ENCODE measurements at places on chromosomes 4 and X. TPM values are rescaled to one million over a fixed set of nuclear protein-coding genes. Genes with fewer than 3 reads are reported as not detected.

Gene CXCR3
- total RNA-seq = not detected

Gene NAA11
- not detected for total RNA-seq

Gene ARSD
- 11.9 TPM for total RNA-seq

Gene ZNF141
- total RNA-seq = 1.9 TPM

Gene TLR2
- 9.9 TPM for total RNA-seq

Gene BEX4
- 32.5 TPM for total RNA-seq

Gene ZAR1
- not detected for total RNA-seq

Gene ADGRG2
- total RNA-seq = not detected

Gene FAM9C
- total RNA-seq = not detected

Gene PPEF2
- not detected for total RNA-seq

Gene ABLIM2
- total RNA-seq = 0.11 TPM

Gene BBS7
- 26.7 TPM for total RNA-seq
